ENCODE measurements at places on chromosomes 12 and 14.
A peak's percentile ranks its signal among the peaks of the same experiment; 100 is the strongest.

DNA sequence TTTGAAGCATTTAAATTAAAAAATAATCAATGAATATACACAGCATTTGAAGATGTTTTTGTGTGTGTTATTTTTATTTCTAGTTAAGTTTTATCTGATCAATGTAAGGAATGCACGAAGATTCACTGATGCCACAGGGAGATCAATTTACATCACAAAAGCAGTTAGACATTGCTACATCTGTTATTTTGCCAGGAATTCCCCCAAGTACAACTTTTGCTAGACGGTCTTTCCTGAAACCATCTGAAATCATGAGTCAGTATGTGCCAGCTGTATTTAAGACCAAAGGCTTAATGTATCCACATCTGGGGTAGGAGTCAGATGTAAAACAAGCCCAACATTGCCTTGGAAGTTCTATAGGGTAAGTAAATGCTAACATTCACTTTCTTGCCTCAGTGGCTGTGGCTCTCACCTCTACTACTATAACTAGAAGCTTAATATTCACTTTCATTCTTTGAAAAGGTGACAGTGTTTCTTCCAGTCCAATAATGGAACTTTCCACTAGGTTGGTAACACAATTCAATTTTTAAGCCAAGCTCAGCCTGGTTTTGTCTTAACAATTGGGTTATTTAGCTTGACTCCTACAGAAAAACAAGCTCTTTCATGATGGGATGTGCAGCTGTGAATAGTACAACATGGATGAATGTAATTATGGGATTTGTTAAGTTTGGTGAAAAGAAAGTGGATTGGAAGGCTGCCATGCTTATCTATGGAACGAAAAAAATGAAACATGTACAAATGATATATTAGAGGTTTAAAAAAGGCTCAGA is 385.4 kb upstream of the TMEM132C start:
- no peak for DNase-seq

DNA sequence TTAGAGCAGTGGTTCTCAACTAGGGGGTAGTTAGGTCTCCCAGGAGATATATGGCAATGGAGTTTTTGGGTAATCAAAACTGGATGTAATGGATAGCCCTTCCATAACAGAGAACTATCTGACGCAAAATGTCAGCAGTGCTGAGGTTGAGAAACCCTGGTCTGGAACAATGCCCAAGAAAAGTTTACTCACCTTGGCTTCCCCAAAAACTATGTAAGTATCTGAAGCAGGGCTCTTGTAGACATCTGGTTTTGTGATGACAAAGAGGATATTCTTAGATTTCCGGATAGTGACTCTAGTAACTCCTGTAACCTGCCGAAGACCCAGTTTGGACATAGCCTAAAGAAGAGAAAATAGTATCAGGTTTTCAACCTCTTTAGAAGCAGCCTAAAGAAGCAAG is 11.8 kb downstream of the NACA start:
- DNase-seq = no peak

DNA sequence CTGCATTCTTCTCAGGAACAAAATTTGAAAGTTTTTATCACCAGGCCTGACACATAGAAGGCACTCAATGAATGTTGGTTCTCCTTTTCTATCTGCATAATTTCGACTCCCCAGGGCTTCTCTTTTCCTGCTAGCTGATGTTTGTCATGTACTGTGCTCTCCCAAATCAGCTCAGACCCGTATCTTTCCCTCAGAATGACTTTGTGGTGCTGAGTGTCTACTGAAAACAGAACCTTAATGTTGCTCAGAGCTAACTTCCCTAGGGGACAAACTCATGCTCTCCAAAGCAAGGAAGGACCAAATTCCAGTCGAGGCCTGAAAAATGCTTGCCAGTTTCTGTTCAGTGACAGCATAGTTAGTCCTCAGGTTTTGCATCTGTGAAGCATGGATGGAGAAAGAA is 1.9 kb downstream of the ARHGDIB start:
- DNase-seq = no peak

DNA sequence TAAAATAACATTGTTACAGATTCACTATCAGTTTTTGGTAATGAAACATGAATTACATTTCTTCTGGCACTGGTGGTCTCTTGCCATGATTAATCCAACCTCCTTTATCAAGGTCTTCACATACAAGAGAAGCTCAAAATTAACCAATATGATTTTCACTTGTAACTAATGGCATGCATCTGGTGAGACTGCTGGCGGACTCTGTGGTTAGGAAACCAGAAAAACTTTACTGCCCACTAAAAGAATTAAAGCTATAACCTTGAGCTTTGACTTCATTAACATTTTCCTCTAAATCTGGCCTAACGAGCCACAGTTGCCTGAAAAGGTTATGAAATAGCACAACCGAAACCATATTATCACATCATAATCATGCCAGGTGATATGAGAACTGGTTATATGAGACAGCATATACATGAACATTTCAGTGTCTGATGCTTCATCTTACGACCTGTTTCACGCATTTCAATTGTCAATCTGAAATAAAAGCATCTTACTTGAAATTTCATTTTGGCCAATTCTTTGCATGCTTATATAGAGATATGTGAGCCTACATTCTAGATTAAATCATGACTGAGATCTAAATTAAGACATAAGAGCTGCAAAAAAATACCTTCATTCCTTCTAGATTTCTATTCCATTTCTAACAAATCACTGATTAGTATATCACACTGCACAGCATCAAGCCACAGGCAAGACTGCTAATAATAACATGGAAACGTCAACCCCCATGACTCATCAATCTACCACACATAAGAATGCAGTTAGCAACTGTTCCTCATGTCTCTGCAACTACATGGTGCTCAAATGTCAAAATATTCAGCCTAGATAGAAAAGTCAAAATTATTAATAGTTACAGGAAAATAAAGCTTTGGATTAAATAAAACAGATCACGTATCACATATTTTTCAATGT is 89.3 kb downstream of the OSBPL8 start:
- DNase-seq = peak; percentile 89

GRCh38 chr12:99772274-99772673 is 124.7 kb downstream of the GARIN6 start:
- DNase-seq = no peak

- DNase-seq = no peak
Observed at GRCh38 chr12:116837097-116837496, 44.1 kb downstream of the HRK start.

DNA sequence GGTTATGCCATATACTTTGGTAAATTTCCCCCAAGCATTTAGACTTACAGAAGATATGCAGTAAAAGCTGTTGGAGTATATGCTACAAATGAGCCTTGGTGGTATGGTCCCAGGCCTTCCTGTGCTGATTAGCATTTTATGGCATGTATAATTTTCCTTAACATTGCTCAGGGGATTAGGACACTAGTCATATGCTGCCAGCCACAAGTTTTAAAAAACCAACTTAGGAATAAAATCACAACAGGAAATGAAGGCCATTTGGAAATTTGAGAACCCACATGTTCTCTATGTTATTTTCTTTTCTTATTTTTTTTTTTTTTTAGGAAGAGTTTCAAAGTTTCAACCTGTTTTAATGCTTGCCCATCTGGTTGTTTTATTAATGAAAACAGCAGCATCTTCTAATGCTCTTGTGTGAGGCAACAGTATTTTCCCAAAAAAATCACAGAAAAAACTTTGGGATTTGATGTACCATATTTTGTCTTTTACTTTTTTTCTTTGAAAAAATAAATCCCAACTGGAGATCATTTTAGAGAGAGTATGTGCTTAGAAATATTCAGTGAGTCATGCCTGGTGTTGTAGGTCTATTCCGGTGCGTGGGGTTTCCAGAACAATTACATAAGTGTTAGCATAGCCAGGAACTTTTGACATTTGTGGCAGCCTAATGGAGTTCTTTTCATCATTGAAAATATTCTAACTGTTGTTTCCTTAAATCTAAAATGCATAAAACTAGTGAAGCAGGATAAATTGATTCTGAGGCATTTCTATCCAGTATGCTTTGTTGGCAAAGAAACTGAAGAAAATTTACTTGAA is 21.7 kb upstream of the DUSP6 start:
- peak; percentile 76 for DNase-seq

DNA sequence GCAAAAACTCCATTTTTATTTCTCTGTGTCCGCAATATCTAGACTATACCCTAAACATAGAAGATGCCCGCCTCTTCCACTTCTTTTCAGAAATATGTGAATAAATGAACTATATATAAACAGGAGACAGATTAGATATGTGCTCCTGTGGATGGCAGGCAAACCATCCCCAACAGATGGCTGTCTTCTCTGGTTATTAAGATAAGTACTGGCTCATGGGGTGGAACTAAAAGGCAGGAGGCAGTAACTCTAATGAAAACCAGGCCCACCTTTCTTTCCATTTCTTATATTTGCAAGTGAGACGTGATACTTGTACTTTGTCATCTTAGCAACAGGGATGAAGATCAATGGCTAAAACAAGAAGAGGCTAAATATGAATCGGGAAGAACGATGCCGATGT is 20.2 kb downstream of the E2F7 start:
- DNase-seq = no peak

DNA sequence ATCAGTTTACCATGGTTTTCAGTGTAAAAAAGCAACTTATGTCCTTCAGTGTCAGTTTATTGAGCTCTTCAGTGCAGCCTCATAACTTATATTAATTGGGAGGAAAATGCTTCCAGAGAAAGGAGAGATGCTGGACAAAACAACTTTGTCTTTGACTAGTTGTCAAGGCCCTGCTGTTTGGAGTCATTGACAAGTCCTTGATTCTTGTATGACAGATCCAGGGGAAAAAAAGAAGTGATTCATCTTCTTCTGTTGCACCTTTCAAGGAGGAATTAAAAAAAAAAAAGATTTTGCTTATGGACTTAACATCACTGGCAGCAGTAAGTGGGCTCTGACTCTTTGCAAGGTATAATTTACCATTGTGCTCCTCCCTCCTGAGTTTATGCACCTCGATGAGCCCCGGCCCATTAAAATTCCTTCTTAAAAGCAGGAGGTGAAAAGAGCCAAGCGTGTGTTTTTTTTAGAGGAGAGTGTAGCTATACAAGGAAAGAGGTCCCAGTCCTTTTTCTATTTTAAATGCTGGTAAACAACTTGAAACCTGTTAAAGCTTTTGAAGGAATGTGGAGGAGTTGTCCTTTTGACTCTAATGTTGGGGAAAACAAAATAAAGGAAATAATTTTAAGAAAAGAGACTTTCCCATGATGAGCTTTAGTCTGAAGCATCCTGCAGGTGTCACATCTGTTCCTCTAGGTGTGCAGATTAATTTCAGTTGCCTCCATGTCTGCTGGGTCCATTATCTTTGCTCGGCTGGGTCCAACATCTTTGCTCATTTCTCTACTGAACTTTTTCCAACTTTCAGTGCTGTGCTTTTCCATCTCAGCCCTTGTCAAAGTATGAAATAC is 431.6 kb downstream of the RAD51B start:
- DNase-seq = no peak

GRCh38 chr12:104055686-104056388 is 5.8 kb upstream of the GLT8D2 start:
- peak; percentile 41 for DNase-seq

DNA sequence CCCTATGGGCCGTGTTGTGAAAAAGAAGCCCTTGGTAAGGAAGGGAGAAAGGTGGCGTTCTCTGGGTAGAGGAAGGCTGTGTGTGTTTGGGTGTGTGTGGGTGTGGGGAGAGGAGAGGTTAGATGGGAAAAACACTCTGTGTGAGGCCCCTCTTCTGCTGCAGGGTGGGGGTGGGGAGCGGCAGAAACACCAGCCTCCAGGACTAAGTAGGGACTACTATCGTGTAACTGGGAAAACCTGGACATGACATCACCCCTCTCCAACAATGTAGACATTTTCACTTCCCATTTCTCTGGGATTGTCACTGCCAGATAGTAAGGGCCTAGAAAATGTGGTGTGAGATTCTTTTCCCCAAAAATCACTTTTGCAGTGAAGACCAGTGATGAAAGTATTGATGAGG is 205.0 kb downstream of the NTF3 start:
- DNase-seq = no peak
